ENCODE measurements at places on chromosomes 2 and 18.
A peak's percentile ranks its signal among the peaks of the same experiment; 100 is the strongest.

GRCh38 chr2:151037434-151037833 is 224.2 kb downstream of the RBM43 start:
- no peak for DNase-seq

DNA sequence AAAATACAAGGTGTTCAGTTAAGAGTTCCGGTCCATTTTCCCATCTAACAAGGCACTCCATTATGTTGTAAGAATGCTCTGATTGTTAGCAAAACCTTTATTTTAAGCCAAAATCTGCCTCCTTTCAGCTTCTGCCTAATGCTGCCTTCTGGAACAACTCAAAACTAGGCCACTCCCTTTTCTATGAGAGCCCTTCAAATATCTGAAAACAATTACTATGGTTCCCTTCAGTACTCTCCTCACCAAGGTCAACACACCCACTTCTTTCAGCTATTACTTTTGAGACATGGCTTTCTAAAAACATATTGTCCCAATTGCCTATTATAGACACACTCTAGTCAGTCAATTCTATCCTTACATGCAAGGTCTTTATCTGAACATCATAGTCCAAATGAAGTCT is 429.4 kb downstream of the ERBB4 start:
- no peak for DNase-seq

DNA sequence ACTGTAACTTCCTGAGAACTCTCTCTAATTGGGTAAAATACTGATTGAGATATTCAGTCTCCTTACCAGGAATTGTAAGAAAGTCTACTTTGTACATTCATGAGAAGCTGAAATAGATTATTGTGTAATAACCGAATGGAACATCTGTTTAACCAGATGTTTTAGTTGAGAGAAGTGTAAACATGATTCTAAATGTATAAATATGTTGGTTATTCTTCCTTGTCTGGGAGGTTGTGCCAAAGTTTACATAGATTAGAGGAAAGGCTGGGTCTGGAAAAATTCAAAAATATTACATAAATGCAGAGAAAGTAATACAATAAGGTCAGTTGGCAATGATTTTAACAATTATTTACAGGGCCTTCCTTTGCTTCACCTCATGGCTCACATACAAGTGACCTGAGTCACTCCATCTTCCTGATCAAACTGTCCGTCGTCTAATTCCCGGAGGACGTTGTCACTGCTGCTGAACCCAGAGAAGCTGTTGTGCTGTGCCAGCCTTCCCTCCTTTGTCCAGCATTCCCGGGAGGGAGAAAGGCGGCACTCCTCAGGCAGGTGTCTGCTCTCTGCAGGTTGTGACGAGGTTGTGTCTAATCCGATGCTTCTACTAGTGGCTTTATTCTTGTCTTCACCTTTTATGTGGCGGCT is 55.9 kb downstream of the MOB4 start:
- DNase-seq: peak; percentile 31

DNA sequence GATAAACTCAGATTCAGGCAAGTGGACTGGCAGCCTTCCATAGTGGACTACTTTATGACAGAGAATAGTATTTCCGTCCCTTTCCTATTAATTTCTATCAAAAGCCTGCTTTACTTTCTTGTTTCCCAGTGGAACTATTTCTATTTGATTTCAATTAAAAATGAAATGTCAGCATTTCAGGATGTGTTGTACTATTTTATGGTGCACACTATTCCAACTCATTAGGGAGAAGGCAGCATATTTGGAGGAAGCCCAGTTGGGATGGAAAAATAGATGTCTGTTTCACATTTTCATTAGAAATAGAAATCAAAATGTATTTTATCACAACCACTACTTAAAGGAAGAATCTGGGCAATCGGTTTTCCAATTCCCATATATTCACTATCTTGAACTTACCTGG is 37.9 kb upstream of the TCF4 start:
- no peak for DNase-seq

- DNase-seq: peak; percentile 92
Measured at GRCh38 chr2:85420536-85421259, 2.2 kb downstream of the SH2D6 start.

- DNase-seq: peak; percentile 50
Measured at GRCh38 chr2:79219383-79219988, 59.9 kb upstream of the REG3A start.

DNA sequence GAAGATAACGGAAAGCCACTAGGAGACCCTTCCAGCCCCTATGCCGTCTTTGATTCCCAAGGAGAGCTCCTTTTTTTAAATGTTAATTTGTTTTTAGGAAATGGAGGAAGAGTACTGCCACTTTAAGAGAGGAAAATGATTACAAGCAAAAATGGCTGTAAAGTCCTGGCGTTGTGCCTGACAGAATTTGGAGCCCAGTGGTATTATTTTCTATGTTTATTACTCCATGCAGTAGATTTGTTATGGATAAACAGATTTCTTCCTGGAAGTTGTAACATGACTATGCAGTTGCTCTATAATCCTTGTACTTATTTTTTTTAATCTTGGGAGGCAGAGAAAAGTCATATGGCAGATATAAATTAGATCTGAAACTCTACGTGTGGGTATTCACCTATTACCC is 141.3 kb downstream of the GBX2 start:
- DNase-seq: no peak

DNA sequence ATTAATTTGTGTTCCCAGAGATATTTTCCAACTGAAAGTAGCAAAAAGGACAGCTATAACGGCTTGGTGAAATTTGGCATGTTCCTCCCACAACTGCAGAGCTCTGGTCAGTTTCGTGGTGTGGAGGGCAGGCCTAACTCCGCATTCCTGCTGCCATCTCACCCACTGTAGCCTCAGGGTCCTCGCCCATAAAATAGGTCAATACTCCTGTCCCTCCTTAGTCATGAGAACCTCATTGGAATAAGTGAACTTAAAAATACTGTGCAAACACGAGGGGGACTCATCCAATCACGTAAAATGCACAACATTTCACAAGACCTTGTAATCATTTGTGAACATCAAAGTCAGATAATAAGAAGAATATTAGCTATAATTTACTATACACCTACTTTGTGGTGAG is 143.5 kb upstream of the NCKAP5 start:
- no peak for DNase-seq

DNA sequence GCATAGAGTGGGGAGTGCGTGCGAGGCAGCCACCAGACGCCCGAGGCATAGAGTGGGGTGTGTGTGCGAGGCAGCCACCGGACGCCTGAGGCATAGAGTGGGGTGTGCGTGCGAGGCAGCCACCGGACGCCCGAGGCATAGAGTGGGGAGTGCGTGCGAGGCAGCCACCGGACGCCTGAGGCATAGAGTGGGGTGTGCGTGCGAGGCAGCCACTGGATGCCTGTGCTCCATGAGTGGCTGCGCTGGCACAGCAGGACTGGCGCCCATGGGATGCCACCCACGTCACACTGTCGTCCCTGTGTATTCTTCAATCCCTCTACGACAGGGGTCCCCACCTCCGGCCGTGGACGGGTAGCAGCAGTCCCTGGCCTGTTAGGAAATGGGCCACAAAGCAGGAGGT is 221.9 kb downstream of the HDAC4 start:
- DNase-seq: no peak

- no peak for DNase-seq
Measured at GRCh38 chr2:16713011-16713423, 47.4 kb upstream of the CYRIA start.

- no peak for DNase-seq
Measured at GRCh38 chr2:237929979-237930378, 36.8 kb upstream of the UBE2F start.

GRCh38 chr2:127084611-127085316 is 22.2 kb downstream of the BIN1 start:
- DNase-seq: no peak

- DNase-seq: no peak
Measured at GRCh38 chr2:133848111-133848649, 279.9 kb upstream of the NCKAP5 start.

DNA sequence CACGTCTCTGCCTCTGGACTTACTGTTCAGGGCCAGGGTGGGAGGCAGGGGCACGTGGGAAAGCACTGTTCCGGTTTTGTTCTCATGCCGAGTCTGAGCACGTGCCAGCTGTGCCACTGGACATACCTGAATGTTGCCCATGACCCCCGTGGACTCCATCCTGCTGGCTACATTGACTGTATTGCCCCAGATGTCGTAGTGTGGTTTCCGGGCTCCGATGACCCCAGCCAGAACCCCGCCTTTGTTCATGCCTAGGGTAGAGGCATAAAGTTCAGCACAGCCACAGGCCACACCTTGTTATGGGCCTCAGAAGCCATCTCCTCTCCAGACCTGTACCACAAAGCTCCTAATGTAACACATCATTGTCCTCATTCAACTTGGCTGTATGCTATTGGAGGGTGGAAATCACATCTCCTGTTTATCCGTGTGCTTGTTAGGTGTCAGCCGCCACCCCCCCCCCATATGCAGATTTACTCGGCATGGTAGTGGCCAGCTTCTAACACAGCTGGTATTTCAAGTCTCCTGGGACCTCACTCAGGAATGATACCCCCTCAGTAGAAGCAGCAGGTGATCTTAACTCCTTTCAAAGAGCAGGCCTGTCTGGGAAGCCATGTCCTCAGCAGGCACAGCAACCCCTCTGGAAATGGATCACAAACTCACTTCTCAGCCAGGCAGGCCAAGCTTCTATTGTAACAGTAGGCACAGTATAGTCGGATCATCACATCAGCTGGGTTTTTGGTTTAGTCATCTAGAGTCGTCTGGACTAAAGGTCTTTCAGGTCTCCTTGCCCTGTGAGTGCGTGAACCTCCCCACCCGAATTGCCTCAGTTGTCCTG is 27.6 kb downstream of the CENPO start:
- DNase-seq: no peak

GRCh38 chr2:102485147-102485785 is 12.2 kb downstream of the SLC9A4 start:
- peak; percentile 19 for DNase-seq

DNA sequence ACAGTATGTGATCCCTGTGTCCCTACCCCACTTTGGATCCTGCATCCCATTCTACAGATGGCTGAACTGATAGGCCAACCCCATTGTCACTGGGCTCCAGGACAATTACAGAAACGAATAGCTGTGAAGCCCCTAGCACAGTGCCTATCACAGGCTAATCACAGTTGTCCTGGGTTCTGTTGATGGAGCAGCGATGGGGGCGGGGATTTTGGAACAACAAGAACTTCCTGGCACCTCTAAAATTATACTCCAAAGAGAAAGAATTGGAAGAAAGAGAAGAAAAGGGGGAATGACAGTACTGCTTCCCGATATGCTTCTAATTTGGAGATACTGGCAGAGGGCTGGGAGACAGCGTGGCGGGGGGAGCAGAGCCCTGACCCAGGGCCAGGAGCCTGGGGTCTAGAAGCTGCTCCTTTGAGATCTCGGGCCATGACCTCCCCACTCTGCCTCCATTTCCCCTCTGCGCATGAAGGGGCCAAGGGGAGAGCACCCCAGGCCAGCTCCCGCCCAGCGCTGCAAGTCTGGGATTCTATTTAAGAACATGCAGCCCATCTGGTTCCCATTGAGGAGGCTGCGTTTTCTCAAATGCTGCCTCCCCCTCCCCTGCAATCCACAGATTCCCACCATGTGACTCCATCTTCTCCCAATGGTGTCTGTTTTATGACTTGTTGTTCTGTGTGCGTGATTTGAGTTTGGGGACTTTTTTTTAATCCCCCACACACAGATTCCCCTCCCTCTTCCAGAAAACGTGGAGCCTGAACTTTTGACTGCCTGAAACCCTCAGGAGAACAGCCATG is 202.7 kb downstream of the CYP26B1 start:
- peak; percentile 21 for DNase-seq

DNA sequence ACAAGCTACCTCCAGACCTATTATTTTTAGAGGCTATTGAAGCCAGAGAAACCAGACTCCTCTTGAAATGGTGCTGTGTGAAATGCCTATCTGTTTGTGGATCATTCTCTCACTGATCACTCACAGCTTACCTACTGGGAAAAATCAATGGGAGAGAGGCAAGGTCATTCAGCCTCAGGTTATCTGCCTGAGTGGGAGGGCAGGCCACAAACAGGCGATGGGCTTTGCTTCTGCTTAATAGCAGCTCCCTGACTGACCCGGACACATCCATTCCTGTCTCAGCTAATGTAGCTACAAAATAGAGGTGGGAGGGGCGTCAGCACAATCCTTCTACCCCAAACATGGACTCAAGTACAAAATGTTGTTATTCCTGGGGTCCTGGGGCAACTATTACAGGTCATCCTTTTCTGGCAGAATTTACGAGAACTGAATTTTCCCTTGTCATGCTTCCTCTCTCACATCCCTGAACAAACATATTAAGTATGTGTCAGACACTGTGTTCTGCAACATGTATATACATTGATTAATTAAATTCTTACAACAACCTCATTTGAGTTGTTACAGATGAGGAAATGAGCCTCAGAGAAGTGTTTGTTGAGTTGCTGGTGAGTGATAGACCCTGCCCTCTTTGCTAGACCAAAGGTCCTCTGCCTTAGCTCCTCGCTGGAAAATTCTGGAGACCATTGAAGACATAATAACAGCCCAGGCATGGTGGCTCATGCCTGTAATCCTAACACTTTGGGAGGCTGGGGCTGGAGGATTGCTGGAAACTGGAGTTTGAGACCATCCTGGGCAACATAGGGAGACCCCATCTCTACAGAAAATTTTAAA is 60.5 kb downstream of the CDK15 start:
- no peak for DNase-seq

GRCh38 chr18:49047540-49047939 is 96.8 kb upstream of the SMAD7 start:
- no peak for DNase-seq

- peak; percentile 67 for DNase-seq
Measured at GRCh38 chr18:7946734-7947377, 379.7 kb downstream of the PTPRM start.

DNA sequence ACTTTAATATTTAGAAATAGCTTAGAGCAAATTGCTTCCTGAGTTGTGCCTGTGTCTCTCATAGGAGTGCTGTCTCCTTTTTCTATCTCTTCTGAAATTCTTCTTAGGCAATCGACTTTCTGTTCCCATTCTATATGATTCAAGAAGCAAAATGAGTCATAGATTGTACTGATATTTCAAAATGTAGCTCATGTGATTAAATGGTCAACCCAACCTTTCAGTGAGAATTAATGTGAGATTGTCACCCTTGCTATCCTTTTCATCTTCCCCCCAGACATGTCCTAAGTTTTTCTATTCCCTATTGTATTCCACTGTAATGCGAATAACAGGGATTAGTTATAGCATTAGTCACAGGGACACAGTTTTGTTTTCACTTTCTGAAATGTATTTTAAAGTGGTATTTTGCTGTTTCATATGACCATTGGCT is 413.6 kb downstream of the THSD7B start:
- peak; percentile 46 for DNase-seq

Data from GM03348 (cell line).